ENCODE measurements at places on chromosomes 11 and 22. TPM values are rescaled to one million over a fixed set of nuclear protein-coding genes. Genes with fewer than 3 reads are reported as not detected.
A peak's percentile ranks its signal among the peaks of the same experiment; 100 is the strongest.

DNA sequence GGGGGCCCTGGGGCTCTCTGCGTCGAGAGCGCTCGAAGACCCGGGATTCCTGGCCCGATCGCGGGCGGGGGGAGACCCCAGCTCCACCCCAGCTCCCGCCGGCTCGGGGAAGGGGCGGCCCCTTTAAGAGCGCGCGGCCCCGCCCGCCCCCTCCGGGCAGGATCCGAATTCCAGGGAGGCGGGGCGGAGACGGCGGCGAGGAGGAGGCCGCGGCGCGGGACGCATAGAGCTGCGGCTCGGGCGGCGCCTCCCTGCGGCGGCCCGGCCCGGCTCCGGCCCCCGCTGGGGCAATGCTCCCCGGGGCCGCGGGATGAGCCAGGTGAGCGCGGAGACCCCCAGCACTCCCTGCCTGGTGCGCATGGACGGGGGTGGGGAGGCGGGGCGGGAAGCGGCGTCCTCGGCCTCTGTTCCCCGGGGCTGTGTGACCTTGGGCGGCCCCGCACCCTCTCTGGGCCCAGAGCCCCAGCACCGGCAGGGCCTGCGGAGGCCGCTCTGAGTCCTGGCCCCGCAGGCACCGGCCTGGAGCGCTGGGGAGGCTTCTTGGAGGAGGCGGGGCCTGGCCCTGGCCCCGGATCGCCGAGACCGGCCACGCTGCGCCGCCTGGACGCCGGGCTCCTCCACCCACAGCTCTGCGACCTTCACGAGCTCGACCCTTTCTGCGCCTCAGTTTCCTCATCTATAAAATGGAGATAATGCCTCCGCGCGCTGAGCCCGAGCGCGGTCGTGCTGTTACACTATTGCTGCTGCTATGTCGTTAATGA lies 565 bp downstream of the GAS2L1 start:
- DNase-seq, result peak; percentile 72

DNA sequence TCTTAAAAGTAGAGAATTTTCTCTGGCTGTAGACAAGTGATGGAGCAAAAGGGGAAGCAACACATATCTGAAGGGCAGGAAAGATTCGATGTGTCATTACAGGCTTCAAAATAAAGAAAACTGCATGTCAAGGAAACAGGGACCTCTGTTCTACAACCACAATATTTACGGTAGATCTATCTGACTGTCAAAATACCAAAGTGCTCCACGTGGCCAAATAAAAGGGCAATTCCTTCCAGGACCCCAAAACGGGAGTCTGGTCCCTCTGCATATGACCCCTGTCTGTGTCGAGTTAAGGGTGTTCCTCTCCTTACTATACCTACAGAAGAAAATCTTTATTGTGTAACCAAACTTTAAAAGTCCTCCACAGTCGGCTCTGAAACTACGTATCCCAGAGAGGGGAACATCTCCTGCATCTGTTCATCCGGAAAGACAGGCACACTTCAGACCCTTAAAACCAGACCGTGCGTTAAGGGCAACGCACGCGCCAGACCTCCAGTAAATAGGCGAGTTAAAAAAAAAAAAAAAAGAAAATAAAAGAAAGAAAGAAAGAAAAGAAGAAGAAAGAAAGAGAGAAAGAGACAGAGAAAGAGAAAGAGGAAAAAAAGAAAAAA lies 756 bp downstream of the CLNS1A start:
- no peak for DNase-seq

DNA sequence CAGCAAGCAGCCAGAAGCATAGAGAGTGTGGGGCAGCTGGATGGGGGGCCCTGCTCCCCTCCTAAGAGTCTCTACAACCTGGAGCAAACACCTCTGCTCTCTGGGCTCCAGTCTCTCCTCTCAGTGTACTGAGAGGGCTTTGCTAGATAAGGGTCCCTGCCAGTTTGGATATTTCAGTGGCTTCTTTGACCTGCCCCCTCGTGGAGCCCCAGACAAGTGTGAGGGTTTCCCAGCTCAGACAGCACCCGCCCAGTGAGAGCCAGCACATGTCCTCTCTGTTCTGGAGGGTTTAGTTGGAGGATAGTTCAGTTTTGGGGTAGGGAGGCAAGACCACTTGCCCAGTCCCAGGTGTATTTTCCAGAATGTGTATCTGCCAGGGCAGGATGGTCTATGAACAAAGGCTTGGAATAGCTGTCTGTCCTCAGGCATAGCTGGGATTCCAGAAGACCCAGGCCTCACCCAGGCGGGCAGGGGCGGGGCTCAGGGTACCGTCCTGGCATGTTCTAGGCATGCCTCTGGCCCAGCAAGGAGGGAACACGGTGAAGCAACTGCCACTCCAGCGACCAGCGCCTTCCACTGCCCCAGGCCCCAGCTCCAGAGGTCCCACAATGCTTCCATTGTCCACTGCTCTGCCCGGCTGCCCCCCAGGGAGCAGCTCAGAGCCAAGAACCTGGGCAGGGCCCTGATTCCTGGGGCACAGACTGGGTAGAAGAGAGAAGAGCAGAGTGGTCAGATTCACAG lies 7.5 kb upstream of the MICALL1 start:
- DNase-seq, result no peak

- no peak for DNase-seq
Observed at GRCh38 chr11:133041928-133042882, 490.1 kb downstream of the OPCML start.

Gene GDPD4
- polyA plus RNA-seq, result 0.14 TPM

Gene POU2AF3
- polyA plus RNA-seq, result 18.8 TPM

Gene KRTAP5-1
- polyA plus RNA-seq, result not detected

Gene NRGN
- 30.2 TPM for polyA plus RNA-seq
